ENCODE measurements at places on chromosomes 3 and 15.

DNA sequence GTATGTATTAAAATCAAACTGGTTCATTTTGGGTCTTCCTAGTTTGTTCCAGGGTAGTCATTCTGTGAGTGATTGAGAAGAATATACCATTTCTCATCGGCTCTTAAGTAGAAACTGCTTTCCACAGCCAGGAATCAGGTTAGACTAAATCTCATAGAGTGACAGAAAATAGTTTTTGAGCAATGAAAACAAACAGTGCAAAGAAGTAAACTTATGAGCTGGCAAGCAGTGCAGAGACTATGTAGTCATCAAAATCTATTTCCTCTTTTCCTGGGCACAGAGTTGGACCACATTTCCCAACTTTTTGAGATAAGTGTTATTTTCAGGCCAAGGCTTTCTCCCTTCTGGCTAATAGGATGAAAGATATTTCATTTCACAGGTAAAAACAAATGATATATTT, 66.5 kb downstream of the UBE3A start:
- DNase-seq = no peak

DNA sequence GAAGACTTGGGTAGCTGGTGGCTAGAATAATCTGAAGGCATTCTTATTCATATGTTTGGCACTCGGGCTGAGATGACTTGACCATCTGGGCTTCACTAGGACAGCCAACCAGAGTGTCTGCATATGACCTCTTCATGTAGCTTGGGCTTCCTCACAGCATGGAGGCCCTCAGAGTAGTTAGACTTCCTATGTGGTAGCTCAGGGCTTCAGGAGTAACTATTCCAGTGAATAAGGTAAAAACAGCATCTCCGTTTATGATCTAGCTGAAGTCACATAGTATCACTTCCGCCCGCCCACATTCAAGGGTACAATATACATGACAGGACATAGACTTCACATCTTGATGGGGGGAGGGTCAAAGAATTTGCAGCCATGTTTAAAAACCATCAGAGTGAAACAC, 18.9 kb upstream of the CMTM8 start:
- DNase-seq = no peak

- no peak for DNase-seq
Measured at GRCh38 chr3:149167898-149168297, 38.5 kb downstream of the HPS3 start.

DNA sequence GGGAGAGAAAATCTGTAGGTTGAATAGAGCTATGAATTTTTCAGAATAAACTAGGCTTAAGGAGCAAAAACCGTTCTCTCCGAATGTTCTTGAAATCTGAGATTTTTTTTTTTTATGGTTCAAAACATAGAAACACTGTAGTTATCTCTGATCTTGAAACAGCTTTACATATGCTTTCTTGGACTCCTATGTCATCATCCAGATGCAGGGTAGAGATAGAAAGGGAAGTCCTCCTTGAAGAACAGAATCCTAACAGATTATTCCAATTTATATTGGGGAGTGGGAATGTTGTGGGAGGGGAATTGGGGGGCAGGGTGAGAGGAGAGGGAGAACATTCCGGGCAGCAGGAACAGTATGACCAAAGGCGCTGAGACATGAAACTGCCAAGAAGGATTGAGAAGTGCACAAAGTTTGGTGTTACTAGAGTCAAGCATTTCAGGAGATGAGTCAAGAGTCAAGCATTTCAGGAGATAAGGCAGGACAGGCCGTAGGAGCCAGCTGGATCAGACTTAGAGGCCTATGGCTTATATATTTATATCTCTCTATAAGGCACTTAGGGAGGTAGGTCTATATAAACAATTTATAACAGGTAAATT, 21.9 kb upstream of the ST3GAL6 start:
- no peak for DNase-seq

DNA sequence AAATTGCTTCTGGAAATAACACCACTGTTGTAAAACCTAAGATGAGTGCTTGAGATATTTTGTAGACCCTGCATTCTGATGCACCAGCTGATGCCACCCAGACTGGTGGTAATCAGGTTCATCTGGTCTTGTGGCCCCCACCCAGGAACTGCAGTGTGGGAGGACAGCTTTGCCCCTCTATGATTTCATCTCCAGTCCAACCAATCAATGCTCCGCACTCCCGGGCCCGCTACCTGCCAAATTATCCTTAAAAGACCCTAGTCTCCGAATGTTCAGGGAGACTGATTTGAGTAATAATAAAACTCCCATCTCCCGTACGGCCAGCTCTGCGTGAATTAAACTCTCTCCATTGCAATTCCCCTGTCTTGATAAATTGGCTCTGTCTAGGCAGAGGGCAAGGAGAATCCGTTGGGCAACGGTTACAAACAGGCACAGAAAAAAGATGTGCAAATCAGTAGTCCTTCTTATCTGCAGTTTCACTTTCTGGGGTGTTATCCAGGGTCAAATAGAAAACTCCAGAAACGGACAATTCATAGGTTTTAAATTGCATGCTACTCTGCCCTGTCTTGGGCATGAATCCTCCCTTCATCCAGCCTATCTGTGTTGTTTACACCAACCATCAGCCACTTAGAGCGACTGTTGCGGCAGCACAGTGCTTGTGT, 29.2 kb upstream of the TRPM1 start:
- DNase-seq = no peak

DNA sequence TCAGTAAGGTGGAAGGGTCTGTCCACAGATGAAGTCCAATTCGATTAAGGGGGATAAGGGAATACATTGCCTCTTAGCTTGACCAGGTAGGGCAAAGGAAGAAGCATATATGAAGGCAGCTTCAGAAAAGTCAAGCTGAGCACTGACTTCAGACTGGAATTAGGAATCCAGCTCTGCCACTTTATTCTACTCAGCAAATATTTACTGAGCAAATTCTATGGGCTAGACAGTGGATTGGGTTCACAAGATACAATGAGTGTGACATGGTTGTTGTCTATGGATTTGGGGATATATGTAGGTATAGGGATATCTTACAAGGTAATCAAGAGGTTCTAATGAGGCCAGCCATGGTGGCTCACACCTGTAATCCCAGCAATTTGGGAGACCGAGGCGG, 526 bp downstream of the ADIPOQ start:
- DNase-seq = no peak

DNA sequence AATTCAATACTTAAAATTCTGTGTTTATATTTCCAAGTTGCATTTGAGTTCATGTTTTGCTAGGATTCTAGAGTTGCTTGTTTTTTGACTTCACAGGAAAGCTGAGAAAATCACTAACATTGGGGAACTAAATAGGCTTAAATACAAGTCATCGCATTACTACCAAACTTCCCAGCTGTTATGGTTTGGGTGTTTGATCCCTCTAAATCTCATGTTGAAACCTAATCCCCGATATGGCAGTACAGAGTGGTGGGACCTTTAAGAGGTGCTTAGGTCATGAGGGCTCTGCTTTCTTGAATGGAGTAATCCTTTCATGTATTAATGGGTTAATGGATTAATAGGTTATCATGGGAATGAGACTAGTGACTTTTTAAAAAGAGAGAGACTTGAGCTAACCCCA, 77.2 kb upstream of the ARPP21 start:
- no peak for DNase-seq

DNA sequence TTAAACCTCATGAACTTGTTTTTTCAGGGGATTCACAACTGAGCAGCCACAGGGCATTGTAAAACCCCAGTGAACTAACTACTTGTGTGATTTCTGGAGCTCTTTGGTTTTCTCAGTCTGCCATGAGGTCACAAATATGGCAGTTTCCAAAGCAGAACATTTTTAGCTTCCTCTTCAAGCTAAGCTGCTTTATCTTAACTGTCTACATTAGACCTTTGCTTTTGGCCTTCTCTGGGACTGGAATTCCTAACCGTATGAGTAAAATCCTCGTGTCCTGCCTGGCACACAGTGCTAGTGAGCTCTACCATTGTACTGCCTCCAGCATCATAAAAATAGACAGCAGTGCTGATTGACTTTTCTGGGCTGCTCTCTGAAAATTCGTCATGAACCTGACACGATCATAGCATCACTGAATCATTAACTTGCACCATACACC, 22.1 kb downstream of the CDIN1 start:
- DNase-seq = peak; percentile 32

- no peak for DNase-seq
Measured at GRCh38 chr3:157700405-157700804, 197.2 kb upstream of the VEPH1 start.

Measured in GM12865 (cell line).